DMS153 (cell line): ENCODE measurements at places on chromosomes 3 and 15.

- no peak for DNase-seq
Measured at GRCh38 chr3:67531181-67532101, 123.0 kb downstream of the SUCLG2 start.

- no peak for DNase-seq
Measured at GRCh38 chr15:67834581-67835296, 5.1 kb downstream of the RNU6-1 start.

GRCh38 chr15:60469893-60470641 lies 8.9 kb downstream of the ICE2 start:
- no peak for DNase-seq

- DNase-seq, result no peak
Measured at GRCh38 chr3:133881939-133882825, 13.5 kb downstream of the RAB6B start.

- no peak for DNase-seq
Measured at GRCh38 chr15:78077053-78077870, at the start of gene TBC1D2B. TBC1D2B (minus strand) TSS chr15:78077711; CDS start chr15:78077652, 59 bp downstream.

DNA sequence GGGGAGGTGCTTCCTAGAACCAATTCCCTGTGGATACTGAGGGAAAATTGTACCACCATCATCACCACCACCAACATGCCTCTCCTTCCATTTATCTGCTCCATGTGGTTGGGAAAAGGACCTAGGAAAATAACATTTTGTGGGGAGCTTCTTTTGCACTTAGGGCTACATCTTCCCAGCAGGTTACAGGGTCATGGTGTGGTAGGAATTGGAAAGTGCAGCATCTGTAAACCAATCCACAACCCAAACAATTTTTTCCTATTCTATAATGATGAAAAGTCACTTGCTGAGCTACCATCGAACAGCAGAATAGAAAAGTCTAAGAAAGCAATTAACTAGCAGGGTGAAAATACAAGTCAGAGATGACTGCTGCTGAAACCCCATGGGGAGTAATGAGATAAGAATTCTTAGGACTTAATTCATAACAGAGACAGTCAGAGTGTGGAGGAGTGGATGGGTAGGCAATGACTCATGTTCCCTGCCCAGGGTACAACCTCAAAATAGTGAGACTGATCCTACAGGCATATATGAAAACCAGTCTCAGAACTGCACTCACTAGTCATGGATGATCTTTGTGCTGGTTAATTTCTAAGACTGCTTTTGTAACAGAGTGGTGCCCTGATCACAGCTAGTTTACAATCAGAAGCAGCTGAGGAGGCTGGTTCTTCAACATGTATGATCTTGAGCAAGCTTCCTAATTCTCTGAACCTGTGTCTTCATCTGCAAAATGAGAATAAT lies 38.1 kb upstream of the LEKR1 start:
- DNase-seq, result no peak

DNA sequence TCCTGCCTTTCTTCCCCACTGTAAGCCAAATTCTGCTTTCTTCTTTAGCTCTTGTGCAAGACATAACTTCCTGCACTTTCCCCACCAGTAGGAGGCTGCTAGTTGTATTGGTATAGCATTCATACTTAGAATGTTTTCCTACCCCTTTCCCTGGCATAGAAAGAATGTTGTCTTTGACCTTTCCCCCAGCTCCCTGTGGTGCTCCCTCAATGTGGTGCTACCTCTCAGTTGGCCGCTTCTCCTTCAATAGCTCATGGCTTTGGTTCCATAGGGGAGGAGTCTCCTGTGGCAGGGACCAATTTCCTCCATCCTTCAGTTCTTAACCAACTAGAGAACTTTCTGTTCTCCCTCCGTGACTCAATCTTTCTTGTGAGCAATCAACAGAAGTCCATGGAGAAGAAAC lies 67.5 kb upstream of the AKAP13 start:
- no peak for DNase-seq

DNA sequence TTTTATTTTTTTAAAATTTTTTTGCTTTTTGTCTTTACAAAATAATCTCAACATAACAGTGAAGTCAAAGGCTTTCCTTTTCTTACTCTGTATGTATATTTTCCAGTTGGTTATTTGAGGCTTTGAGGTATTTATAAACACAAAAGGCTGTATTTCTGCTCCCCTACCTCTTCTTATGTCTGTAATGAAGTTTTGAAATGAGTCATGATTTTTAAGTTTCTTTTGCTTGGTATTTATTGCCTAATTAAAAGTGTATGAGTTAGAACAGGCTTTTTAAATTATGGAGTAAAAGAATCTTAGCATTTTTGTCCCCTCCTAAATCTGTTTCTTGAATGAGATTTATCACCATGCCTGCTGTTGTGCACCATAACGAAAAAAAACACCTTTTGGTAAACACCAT lies 66.0 kb downstream of the DCUN1D1 start:
- DNase-seq, result no peak

GRCh38 chr3:43148033-43148432 lies 42.2 kb upstream of the POMGNT2 start:
- no peak for DNase-seq
